Endothelial cell (in vitro differentiated cells): ENCODE measurements at places on chromosomes 6 and 20. TPM values are rescaled to one million over a fixed set of nuclear protein-coding genes. Genes with fewer than 3 reads are reported as not detected.

DNA sequence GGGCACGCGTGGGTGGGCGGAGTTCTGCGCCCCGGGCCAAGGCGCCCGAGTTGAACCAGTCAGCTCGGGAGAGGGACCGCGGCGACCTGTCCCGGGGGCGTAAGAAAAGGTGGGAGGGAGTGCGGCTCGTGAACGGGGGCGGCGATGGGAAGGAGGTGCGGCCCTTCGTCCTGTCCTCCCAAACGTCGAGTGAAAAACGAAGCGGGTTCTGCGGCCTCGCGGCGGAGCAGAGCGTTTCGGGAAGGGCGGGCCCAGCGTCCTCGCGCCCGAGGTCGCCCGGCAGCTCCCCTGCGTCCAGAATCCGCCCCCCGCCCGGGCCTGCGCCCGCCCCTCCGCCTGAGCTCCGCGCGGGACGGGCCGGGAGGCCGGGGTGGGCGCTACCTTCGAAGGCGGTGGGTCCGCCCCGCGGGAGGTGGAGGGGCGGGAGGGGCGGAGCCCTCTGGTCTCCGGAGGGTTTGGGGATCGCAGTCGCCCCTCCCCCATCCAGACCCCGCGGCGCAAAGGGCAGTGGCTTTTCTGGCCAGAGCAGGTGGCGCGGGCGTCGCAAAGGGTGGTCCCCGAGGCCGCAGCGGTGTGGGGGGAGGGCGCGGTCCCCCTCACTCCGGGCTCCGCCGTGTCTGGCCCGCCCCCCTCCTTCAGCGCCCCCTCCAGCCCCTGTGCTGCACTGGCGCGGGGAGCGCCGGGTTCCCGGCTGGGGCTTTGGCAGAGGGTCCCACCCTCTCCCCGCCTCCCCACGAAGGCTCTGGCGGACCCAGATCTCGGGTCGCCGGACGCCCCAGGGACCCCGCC, 838 bp downstream of the STMN3 start:
- peaks cover 3% of the 10 kb centered on the region for H3K4me1 ChIP-seq
- no peak overlapping the region for H3K4me3 ChIP-seq
- H3K36me3 ChIP-seq, result no peaks in the 10 kb centered on the region
- peaks cover 9% of the 10 kb centered on the region for H3K27me3 ChIP-seq

DNA sequence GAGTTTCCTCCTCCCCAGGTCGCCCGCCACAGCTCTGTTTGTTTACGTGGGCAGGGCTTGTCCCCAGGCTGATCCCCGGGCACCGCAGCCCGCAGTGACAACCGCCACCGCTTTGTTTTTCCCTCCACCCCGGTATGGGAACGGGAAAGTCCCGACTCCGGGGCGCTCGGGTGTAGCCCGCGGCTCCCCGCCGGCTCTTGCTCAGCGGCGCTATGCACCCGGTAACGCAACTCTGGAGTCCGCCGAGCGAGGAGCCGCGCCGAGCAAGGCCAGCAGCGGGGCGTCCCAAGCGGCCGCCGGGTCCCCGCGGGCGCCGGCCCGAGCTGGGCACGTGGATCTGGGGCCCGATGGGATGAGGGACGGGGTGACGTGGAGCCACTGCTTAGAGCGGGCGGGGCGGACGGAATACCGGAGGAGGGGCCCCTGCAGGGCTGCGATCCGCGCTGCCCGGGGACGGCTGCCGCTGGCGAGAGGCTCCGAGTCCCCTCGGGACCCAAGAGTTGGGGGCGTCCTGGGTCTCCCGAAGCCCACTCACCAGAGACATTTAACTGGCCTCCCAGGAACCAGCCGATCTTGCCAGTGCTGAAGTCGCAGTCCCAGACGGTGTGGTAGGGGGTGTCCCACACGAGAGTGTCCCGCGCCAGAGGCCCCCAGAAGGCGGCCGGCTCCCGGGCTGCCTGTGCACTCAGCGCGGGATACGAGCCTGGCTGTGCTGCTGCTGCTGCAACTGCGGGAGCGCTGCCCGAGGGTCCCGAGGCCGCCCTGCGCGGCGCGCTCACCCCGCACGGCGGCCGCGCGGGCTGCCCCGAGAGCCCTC, 497 bp downstream of the ACSS1 start:
- H3K27ac ChIP-seq, result no peak overlapping the region
- peaks cover 31% of the 10 kb centered on the region for H3K4me1 ChIP-seq
- peaks cover 25% of the 10 kb centered on the region for H3K27me3 ChIP-seq
- peaks cover 9% of the 10 kb centered on the region for H3K36me3 ChIP-seq

- H3K27me3 ChIP-seq, result no peaks in the 10 kb centered on the region
- H3K4me3 ChIP-seq, result no peak overlapping the region
- H3K36me3 ChIP-seq, result no peaks in the 10 kb centered on the region
- H3K4me1 ChIP-seq, result peaks cover 8% of the 10 kb centered on the region
Measured at GRCh38 chr6:49855221-49855620, 11.1 kb downstream of the CRISP1 start.

DNA sequence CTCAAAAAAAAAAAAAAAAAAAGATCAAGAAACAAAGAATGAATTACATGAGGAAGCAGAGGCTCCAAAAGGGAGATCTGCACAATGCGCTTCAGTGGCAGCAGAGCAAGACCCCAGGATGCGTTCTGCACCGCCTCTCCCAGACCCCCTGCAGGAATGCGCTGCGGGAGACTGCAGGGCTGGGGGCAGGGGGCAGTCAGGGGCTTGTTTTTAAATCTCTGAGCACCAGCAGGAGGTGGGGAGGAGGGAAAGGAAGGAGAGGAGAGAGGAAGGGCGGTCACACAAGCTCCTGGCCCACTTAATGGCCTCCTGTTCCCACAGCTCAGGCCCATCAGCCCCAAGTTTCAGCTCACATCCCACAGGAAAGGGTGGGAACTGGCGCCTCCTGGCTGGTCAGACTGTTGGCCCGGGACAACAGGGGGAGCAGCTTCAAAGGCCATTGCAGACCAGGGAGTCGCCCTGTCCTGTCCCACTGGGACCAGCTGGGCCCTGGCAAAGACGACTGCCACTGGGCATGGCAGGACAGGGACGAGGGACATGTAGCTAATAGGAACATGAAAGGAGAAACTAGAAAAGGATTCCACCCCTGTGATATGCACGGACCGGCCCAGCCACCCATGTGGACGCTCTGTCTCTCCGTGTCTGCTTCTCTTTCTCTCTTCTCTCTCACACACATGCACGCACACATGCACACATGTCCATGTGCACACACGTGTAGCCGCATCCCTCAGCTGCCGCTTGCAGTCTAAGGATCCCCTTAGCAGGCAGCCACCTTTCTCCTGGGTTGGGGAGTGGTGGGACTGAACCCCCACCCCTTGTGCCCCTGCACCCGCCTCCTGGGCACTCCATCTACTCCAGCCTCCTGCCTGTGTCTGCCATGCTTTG, 34.7 kb downstream of the TFEB start:
- peaks cover 15% of the 10 kb centered on the region for H3K27me3 ChIP-seq
- H3K27ac ChIP-seq, result peak overlapping the region; percentile 70

DNA sequence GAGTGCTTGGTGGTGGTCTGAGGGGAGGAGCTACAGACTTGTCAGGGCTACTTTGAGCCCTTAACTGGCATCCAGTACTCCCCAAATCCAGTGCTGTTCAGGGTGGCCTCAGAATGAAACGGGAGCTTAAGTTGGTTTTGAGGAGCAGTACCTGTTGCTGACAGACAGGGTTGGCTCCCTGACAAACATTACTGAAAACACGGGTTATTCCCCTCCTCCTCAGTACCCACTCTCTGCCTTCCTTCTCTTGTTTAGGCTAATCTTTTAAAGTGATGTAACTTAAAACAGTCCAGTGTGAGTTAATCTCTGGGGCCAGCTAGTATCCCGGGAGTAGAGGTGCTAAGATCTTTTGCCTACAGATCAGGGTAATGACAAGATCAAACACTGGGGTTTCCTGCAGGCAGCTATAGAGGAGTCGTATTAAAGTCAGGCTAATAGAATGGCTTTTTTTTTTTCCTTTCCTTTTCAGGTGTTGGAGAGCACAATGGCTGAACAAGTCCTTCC, 3.7 kb downstream of the TNFAIP3 start:
- peaks cover 67% of the 10 kb centered on the region for H3K4me1 ChIP-seq
- H3K27ac ChIP-seq, result no peak overlapping the region
- H3K36me3 ChIP-seq, result peaks cover 6% of the 10 kb centered on the region
- H3K4me3 ChIP-seq, result peak overlapping the region; percentile 48
- DNase-seq, result no peak
- peaks cover 10% of the 10 kb centered on the region for H3K27me3 ChIP-seq

GRCh38 chr6:79436241-79436640, 101.0 kb downstream of the LCA5 start:
- no peaks in the 10 kb centered on the region for H3K4me1 ChIP-seq
- no peak overlapping the region for H3K4me3 ChIP-seq
- H3K27me3 ChIP-seq, result peaks cover 6% of the 10 kb centered on the region
- H3K36me3 ChIP-seq, result no peaks in the 10 kb centered on the region

GRCh38 chr6:42335896-42336295, 115.8 kb downstream of the TRERF1 start:
- no peak overlapping the region for H3K27ac ChIP-seq
- H3K4me1 ChIP-seq, result peaks cover 9% of the 10 kb centered on the region
- H3K27me3 ChIP-seq, result peaks cover 6% of the 10 kb centered on the region
- no peak overlapping the region for H3K4me3 ChIP-seq
- no peaks in the 10 kb centered on the region for H3K36me3 ChIP-seq

DNA sequence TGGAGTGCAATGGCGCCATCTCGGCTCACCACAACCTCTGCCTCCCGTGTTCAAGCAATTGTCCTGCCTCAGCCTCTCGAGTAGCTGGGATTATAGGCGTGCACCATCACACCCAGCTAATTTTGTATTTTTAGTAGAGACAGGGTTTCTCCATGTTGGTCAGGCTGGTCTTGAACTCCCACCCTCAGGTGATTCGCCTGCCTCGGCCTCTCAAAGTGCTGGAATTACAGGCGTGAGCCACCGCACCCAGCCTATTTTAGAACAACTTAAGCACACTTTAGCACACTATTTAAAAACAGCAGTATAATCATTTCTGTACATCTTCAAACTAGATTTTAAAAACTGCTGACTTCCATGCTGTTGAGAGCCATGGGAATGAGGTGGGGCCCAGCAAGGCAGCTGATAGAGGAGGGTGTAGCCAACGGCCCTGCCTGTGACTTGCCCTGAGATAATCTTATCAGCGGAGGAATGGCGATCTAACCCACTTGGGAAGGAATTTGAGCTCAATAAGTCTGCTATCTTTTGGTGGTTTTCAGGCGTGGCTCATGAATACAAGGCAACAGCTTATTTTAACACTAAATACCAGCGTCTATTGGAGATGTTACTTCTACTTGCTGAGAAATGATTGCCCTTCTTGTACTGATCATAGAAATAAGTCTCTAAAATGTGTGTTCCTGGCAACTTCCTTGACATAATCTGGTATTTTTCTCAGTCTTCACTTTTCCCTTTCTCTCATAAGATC, 12.1 kb downstream of the ZDHHC14 start:
- H3K4me1 ChIP-seq, result peaks cover 40% of the 10 kb centered on the region
- no peak for DNase-seq
- no peak overlapping the region for H3K4me3 ChIP-seq
- peaks cover 11% of the 10 kb centered on the region for H3K36me3 ChIP-seq
- H3K27ac ChIP-seq, result peak overlapping the region; percentile 27

GRCh38 chr6:156771761-156772160, 5.4 kb upstream of the ARID1B start:
- no peak overlapping the region for H3K4me3 ChIP-seq
- peaks cover 32% of the 10 kb centered on the region for H3K4me1 ChIP-seq
- peaks cover 11% of the 10 kb centered on the region for H3K27me3 ChIP-seq
- no peak overlapping the region for H3K27ac ChIP-seq
- peaks cover 6% of the 10 kb centered on the region for H3K36me3 ChIP-seq

DNA sequence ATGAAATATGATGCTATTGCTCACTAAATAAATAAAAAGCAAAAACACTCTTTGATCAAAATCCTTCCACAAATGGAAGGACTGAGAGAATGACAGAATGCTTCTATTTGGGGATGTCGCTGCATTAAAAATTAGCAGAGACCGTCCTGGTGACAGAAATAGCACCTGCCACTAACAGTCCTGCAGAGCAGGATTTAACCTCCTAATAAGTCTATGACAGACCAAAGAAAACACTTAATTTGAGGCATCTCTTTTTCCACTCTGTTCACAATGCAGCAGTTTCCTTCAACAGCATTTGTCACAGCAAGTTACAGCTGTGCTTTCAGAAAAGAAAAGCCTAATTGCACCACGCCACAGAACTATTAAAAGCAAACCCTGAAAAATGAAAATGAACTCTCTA, 140.6 kb upstream of the BEND6 start:
- no peak for DNase-seq
- no peaks in the 10 kb centered on the region for H3K36me3 ChIP-seq
- no peak overlapping the region for H3K4me3 ChIP-seq
- H3K27me3 ChIP-seq, result no peaks in the 10 kb centered on the region
- peaks cover 8% of the 10 kb centered on the region for H3K4me1 ChIP-seq

GRCh38 chr6:7914991-7915789, 4.6 kb upstream of the TXNDC5 start:
- H3K27ac ChIP-seq, result no peak overlapping the region
- DNase-seq, result no peak
- H3K36me3 ChIP-seq, result no peaks in the 10 kb centered on the region
- no peaks in the 10 kb centered on the region for H3K27me3 ChIP-seq

DNA sequence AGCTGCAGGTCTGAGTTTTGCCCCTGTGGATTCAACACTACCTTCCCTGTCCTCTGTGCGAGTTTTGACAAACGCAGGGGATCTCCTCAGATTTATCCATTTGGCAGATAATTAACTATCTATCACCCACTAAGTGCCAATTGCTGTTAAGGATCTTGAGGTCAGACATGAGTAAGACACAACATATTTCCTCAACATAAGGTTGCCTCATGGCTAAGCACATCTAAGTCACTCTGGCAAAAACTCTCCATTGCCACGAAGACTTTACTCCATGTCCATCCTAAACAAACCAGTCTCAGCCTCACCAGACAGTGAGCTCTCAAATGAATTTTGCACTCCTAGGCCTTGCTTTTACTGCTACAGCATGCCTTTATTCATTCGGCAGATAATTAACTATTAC, 408.4 kb downstream of the MAFB start:
- no peak overlapping the region for H3K4me3 ChIP-seq
- H3K27ac ChIP-seq, result no peak overlapping the region
- H3K27me3 ChIP-seq, result peaks cover 1% of the 10 kb centered on the region
- no peaks in the 10 kb centered on the region for H3K4me1 ChIP-seq
- DNase-seq, result no peak

Gene LY6G6F
- total RNA-seq, result not detected

Gene TSHZ2
- 2.3 TPM for total RNA-seq

Gene RIMS4
- total RNA-seq, result 0.10 TPM
